ENCODE measurements at places on chromosomes 4 and X.

DNA sequence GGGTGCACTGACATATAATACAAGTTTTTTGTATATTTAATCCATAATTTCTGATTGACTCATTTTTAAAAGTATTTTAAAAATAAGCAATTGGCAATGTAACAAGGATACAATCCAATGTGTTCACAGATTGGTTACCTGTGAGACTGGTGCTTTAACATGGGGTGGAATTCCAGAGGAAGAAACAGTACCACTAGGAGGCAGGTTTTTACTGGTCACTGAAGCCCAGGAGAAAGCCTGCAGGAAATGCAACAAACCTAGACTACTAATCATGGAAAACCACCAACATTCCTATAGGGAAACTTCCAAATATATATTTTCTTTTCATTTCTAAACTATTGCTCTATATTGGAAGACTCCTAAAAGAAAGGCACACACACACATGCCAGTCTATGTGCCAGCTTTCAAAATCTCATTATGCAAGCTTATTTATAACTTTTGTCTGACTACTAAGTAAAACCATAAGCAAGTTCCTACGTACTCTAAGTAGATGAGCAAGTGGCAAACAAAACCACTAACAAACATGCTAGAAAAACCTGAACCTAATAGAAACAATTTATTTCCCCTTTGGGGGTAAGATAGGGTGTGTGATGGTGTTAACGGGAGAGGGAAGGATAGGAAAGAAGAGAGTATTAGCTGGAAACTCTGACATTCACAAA is 19.2 kb downstream of the G3BP2 start:
- no peak for DNase-seq

DNA sequence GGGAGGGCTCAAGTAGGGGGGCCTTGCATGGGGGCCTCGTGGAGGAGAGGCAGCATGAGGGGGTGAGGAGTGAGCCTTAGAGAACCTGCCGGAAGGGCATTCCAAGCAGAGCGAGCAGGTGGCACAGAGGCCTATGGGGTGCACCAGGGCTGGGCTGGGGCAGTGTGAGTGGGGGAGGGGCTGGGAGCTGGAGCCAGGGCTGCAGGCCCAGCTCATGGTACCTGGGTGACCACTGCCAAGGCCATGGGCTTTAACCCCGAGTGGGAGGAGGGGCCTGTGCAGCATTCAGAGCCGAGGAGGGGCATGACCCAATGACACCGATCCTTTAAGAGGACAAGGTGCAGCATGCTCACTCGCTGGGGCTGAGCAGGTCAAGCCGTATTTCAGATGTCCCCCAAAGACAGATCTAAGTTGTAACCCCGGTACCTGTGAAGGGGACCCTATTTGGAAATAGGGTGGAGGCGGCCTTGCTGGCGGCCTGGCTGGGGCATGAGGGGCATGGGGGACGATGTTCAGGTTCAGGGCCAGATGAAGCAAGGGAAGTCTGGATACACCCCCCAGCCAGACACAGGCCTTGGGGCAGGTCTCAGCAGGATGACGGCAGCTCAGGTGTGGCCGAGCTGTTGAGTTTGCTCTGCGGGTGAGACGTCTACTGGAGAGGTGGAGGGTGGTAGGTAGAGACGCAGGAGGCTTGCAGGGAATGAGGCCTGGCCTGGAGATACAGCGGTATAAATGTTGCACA is 137.0 kb downstream of the CPZ start:
- DNase-seq, result no peak

- DNase-seq, result no peak
These were observed 540.9 kb downstream of the GBA3 start for GRCh38 chr4:23233596-23233995.

- DNase-seq, result no peak
These were observed 83.3 kb upstream of the KIT start for GRCh38 chr4:54574500-54574899.

GRCh38 chr4:76725039-76725438 is 172.9 kb downstream of the SOWAHB start:
- no peak for DNase-seq
